ENCODE measurements at places on chromosomes 3 and 15.
A peak's percentile ranks its signal among the peaks of the same experiment; 100 is the strongest.

DNA sequence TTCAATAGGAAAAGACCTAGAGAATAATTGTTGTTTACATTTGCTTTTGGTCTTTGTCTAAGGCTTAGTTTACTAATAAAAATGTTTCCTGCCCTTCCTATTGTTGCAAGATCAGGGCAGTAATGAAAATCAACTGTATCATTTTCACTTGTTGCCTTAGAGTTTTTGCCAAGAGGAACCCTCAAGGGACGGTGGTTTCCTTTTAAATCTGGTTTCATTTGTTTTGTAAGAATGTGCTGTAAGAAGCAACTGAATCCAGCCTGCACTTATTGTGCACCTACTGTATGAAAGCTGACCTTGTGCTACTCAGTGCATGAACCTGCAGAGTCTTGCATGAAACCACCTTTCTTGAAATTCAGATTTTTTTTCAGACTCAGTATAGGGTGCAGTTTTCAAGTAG is 5.3 kb downstream of the IGF1R start:
- DNase-seq, result no peak

DNA sequence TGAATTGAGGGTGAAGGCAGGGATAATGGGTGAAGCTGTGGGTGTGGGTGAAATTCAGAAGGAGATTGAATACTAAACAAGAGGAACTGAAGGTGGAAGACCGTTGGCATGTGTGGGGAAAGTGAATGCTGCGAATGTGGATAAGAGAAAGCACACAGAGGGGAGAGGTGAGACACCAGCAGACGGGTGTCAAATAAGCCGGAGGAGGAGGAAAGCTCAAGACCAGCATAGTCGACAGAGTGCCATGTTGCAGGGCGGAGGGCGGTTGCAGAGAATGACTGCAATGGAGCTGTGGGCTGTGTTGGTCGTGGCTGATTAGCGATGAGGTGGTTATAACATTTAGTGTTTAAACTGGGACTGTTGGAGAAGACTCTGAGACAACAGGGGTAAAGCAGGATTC is 16.4 kb upstream of the HCN4 start:
- DNase-seq, result no peak

GRCh38 chr3:119628390-119628789 is 30.7 kb downstream of the PLA1A start:
- no peak for DNase-seq

GRCh38 chr15:79090487-79091203 is at the start of gene RASGRF1:
TSS of gene RASGRF1 (minus strand) at chr15:79090780. CDS start at chr15:79090498, 282 bp downstream.
- DNase-seq, result peak; percentile 63

- no peak for DNase-seq
Observed at GRCh38 chr3:189260556-189261493, 89.1 kb downstream of the TPRG1 start.

GRCh38 chr15:32840507-32841245 is 122.9 kb downstream of the GREM1 start:
- no peak for DNase-seq

- DNase-seq, result no peak
Observed at GRCh38 chr15:37002041-37002672, 98.2 kb downstream of the MEIS2 start.

DNA sequence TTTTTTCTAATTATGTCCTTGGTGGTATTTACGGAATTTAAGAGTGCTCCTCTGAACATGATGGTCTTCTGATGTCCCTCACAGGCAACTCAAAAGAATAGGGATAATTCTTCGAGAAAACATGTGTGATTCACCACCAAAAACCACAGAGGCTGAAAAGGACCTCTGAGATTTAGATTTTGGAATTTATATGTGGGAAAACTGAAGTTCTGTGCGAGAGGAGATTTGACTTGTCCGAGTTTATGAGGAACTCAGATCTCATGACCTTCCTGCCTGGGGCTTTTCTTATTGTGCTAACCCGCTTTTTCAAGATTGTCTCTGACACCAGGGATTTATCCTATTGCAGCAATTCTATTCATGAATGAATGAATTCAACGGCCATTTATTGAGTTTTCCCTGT is 142.4 kb downstream of the FAM43A start:
- no peak for DNase-seq

GRCh38 chr3:194300382-194300758 is 50.8 kb downstream of the CPN2 start:
- peak; percentile 82 for DNase-seq

- DNase-seq, result no peak
Observed at GRCh38 chr15:90545095-90545494, 15.4 kb downstream of the CRTC3 start.

DNA sequence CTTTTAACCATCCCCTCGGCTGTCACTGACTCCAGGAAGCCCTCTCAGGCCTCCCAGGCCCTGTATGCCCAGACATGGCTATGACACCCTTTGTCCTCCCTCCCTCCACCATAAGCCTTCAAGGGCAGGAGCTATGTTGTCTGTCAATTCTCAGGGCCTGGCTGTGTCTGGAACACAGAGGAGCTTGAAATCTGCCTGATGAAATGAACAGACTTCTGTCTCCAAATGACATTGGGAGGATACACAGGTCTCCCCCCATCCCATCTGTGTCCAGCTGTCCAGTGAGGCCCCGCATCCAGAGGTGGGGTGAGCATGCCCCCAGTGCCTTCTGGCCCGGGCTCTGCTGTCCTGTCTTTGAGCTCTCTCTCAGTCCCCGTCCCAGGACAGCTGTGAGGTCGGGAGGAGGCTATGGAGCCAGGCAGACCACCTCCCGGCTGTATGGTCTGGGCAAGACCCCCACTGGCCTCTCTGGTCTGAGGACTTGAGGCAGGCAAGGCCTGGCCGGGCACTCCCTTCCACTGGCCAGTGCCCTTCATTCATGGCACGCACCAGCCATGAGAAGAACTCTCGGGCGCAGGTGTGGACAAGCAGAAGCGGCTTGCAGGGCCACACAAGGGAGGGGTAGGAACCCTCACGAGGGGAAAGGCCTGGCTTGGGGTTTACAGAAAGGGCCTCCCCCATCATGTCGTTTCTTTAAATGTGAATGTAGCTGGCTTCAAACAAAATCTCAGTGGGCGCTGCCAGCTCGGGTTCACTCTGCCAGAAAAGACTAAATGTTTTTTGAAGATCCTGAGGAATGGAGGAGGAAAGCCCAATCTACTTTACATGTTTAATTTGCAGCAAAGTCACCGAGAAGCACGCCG is 38.9 kb downstream of the PCSK6 start:
- DNase-seq, result no peak

- DNase-seq, result no peak
Observed at GRCh38 chr15:100308608-100309007, 33.2 kb downstream of the ADAMTS17 start.

- DNase-seq, result no peak
Observed at GRCh38 chr15:73270366-73271097, 98.2 kb downstream of the HCN4 start.

- no peak for DNase-seq
Observed at GRCh38 chr15:20310603-20311002, 231.0 kb downstream of the GOLGA6L6 start.
